ENCODE measurements at places on chromosomes 11 and 22.

- DNase-seq, result no peak
Measured at GRCh38 chr11:13214276-13214675, 63.3 kb upstream of the BMAL1 start.

DNA sequence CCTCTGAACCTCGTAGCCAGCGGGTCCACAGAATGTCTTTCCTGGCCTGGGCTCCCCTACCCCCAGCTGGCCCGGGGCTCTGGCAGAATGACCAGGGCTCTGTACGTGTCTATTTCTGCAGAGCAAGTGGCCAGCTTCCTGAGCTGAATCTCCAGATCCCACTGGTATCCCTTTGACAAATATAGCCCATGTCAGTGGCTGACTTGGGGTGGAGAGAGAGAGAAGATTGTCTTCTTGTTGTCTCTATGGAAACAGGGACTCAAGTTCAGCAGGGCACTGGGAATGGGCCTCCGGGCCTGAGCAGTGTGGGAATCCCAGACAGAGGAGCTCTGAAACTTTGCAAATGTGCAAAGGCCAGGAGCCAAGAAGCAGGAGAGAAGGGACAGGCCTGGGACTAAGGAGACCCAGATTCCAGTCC, 33.9 kb downstream of the ANO1 start:
- no peak for DNase-seq

DNA sequence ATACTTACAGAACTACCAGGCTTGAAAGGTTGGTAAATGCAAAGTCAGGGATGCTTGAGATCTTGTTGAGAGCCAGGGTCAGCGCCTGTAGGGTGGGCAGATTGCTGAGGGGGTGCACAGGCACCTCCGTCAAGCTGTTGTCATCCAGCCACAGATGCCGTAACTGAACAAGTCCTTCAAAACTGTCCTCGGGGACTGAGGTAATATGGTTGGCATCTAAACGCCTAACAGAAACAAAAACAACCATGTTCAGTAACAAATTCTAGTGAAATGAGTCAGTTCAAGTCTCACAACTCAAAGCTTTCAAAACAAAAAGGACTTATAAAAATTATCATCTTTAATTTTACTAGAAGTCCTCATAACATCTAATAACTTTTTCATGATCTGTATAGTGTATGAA, 22.2 kb upstream of the CCDC34 start:
- DNase-seq, result no peak

DNA sequence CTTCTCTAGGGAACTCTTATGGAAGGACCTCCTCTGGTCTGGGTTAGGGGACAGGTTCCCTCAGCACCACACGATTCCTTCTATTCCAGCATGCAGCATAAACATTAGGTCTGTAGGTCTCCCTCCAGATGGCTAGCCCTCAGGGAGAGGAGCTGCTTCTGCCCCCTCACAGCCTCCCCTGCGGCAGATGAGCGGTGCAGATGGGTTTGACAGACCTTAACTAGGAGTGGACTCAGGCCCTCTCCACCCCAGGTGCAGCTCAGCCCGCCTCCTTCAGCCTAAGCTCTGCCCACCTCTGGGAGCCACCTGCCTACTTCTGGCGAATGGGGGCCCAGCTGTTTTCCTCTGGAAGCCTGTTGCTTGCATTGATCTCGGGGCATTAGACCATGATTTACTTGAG, 55.7 kb upstream of the EIF3D start:
- DNase-seq, result no peak

- no peak for DNase-seq
Measured at GRCh38 chr11:129425214-129425613, 49.6 kb downstream of the BARX2 start.

DNA sequence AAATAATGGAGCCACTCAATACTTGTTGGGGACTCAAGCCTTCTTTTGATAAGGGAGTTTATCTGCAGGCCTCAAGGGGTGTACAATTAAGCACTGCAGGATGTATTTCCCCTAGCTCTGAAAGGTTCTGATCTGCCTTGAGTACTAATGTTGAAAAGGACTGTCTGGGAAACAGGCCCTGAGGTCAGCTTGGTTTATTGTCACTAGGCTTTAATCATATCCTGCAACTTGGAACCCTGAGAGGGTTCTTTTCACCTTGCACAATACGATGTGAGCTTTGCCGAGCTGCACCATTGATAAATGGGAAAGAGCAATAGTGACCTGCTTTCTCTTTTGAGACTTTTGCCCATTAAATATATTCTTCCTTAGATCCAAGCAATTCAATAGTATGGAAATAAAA, 31.6 kb upstream of the HORMAD2 start:
- DNase-seq, result no peak

- no peak for DNase-seq
Measured at GRCh38 chr11:35891096-35891495, 52.8 kb upstream of the LDLRAD3 start.

DNA sequence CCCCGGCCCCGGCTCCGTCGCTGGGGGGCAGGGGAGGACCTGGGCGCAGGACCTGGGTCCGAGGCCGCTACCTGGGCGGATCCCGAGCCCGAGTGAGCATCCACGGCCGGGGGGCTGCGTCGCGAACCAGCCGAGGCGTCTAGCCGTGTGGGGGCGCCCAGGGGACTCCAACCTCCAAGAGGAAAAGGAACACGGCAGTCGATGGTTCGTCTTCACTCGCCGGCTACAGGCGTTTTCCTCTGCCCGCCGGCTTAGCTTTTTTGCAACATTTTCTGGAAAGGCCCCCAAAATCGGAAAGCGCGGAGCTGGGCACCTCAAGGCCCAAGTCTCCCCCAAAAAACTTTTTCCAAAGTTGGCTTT, 666 bp downstream of the PDGFB start:
- no peak for DNase-seq

GRCh38 chr11:102453921-102454320, 1.4 kb upstream of the TMEM123 start:
- DNase-seq, result no peak

DNA sequence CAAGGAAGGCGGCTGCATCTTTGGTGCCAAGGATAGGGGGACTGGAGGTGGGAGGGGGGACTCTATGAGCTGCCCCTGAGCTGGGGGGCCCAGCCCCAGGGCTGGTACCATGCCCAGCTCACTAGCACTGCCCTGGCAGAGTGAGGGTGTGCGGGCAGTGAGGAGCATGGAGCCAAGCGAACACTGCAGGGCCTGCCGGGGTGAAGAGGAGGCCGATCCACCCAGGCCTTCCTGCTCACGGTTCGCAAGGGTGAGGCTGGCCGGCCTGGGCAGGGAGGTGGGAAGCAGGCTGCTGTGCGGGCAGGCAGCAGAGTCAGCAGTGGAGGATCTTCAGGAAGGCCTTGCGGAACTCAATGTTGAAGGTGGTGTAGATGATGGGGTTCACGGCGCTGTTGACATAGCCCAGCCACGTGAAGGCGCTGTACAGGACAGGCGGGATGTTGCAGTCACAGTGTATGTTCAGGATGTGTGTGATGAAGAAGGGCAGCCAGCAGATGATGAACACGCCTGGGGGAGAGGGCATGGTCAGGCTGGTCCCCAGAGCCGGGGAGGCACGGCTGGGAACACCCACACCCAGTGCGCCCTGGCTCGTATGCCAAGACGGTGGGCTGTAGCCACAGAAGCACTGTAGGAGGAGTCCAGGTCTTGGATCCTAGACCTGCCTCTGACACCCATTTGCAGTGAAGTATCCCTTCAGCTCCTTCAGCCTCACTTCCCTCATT, 23.0 kb downstream of the ANKK1 start:
- no peak for DNase-seq

GRCh38 chr11:122273476-122274191, 157.6 kb upstream of the BLID start:
- no peak for DNase-seq

DNA sequence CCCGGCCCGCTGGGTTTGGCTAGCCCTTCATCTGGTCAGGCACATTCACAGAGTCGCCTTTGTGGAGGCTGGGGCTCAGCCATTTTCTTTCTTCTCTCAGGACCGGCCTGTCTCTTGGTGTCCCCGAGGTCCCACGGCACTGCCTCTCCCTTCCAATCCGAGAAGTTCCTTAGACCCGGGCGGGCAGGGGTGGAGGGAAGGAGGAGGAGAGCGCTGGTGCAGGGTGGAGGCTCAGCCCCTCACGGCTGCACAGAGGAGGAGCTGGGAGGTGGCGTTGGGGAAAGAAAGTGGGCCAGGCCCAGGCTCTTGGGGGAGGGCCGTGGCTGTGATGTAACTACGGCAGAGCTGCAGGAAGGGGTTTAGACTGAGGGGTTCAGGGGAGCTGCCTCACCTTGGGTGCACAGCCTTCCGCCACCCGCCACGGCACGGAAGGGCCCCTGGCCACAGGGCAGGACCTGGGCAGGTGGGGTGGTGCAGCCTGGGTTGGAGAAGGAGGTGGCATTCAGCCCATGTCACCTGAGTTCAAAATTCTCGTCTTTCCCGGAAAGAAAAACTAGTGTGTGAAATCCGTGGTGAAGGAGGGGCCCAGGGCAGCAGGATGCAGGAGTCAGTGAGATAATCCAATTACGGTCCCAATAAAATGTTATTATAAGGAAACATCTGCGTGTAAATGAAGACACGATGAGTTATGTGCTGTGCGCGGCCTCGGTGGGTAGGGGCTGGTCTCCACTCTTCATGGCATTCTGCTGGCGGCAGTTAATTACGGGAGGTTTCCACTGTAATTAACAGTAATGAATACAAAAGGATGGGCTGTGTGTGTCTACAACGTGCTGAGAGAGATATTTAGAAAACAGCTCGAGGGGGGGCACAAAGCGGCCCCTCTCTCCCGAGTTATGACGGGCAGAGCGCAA, 1.7 kb downstream of the BRSK2 start:
- no peak for DNase-seq

- no peak for DNase-seq
Measured at GRCh38 chr11:123174196-123175183, 20.6 kb downstream of the CLMP start.

- DNase-seq, result no peak
Measured at GRCh38 chr11:128232588-128232987, 354.8 kb downstream of the ETS1 start.

DNA sequence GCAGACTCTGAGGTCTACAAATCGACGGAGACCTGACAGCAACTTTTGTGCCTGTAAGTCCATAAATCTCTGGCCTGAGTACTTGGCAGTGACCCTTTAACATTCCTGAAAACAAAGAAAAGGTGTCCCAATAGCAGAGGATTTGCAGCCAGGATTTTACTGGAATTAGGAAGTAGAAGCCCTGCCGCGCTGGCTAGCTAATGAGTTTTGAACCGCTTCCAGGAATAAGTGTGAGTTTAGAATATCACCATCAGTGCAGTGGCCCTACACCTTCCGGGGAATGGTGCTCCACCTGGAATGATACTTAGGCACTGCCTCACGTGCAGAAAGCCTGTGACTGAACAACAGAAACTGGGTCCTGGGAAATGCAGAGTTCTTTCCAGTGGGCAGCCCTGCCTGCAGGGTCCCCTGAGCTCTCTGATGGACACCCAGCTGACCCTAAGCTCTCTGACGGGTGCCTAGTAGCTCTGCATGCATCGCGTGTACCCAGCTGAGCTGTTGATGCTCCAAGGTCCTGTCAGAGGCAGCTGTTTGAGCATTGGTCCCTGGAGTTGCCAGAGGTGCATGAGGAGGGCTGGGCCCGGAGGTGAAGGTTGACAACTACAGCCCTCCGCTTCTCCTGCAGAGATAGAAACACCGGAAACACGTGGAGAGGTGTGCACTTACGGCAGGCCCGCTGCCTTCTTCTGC, 380.9 kb downstream of the TBC1D22A start:
- no peak for DNase-seq

DNA sequence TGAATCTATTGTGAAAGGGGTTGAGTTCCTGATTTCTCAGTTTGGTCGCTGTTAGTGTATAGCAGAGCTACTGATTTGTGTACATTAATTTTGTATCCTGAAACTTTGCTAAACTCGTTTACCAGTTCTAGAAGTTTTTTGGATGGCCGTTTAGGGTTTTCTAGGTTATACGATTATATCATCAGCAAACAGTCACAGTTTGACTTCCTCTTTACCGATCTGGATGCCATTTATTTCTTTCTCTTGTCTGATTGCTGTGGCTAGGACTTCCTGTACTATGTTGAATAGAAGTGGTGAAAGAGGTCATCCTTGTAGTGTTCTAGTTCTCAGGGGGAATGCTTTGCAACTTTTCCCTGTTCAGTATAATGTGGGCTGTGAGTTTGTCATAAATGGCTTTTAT, 24.6 kb upstream of the OOSP4B start:
- no peak for DNase-seq

DNA sequence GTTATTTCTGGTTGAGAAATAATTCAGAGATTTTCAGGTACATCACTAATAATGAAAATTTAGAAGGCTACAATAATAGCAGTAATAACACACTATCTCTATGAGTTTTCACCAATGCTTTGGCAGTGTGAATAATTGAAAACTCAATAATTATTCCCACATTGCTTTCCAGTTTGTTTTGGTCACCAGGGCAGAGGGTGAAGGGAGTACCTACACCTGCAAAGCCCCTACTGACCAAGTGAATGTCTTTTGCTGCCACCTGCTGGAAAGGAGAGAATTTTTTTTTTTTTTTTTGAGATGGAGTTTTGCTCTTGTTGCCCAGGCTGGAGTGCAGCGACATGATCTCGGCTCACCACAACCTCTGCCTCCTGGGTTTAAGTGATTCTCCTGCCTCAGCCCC, 3.2 kb downstream of the NELL1 start:
- DNase-seq, result no peak

DNA sequence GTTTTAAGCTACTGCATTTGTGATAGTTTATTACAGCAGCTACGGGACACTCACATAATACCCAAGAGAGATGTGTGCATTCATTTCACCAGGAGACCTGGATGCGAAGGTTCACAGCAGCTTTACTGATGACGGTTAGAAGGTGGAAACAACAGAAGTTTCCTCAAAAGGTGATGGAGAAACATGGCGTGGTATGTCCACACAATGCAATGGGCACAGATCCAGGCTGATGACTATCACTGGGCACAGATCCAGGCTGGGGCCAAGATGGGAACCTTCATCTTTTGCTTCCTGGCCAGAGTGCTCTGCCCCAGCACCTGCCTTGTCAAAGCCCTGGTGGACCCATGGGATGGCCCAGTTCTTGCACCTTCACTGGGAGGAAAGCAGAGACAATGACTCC, 30.6 kb upstream of the RFPL3 start:
- no peak for DNase-seq

DNA sequence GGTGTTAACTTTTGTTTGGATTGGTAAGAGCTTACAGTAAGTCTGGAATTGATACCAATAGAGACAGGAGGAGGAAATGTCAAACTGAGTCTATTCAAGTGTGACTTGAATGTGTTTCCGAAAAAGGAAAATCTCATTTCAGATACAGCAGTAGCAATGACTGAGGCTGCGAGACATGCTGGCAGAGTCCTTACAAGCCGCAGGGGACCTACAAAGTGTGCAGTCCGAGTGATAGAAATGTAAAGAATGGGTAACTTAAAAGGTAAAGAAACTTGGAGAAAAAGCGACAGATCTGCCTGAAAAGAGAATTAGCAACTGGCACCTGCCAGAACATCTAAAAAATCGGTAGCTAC, 444 bp downstream of the CWF19L2 start:
- DNase-seq, result peak; percentile 13

DNA sequence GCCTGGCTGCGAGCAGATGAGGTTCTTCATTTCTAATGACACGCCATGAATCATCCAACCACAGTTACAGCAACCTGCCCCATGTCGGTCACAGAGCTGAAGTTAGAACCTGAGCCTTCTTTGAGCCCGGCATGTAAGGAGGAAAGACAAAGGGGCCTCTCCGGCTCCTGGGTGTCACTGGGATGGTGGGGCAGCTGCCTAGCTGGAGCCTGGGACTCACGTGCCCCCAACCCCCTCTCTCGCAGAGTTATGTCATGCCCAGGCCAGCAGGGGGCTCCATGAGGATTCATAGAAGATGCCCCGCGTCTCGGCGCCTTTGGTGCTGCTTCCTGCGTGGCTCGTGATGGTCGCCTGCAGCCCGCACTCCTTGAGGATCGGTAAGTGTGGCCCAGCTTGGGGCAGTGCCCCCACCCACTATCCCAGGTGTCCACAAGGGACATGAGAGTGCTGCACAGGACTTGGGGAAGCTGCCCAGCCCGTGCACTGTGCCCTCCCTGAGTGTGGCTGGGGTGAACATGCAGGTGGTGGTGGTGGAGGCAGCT, 148.5 kb downstream of the GRIK4 start:
- peak; percentile 71 for DNase-seq

All from GM13977 (cell line).